Fibroblast of the aortic adventitia (primary cell): ENCODE measurements at places on chromosomes 11 and 22. TPM values are rescaled to one million over a fixed set of nuclear protein-coding genes. Genes with fewer than 3 reads are reported as not detected.

PHF21B gene
- not detected in 2 replicates for total RNA-seq

SPI1 gene
- total RNA-seq, result not detected in 2 replicates

LAYN gene
- total RNA-seq, result 34.2 and 48.7 TPM in 2 replicates

MMP12 gene
- not detected in 2 replicates for total RNA-seq

PRG3 gene
- total RNA-seq, result not detected in 2 replicates
